ENCODE measurements at places on chromosomes 16 and 17.

DNA sequence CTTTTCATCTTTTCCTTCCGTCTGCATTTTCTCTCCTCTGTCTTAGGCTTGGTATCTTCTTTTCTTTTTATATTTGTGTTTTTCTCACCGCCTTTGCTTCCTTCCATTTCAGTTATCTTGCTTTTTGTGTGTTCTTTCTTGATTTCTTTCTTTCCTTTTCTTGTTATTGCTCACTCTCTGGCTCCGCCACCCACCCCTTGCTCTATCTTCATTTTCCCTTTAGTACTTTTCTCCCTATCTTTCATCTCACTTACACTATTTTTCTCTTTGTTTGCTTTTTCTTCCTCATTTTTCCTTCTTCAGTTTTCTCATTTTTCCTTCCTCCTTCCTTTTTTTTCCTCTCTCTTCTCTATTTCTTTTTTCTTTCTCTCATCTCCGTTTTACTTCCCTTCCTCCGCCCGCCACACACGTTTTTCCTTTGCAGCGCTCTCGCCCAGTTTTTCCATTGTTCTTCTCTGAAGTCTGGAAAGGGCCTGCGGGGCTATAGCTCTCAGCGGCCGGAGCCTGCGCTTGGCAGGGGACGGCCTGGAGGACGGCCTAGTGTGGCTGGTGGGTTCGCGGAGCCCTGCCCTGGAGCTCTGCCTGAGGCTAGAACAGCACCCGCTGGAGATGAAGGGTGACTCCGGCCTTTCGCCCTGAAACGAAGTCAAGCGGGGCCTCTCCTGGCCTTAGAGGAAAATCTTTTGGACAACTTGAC lies 5.2 kb upstream of the HOXB13 start:
- DNase-seq = no peak

GRCh38 chr17:19421926-19422325 lies 10.9 kb downstream of the RNF112 start:
- no peak for DNase-seq

GRCh38 chr17:29238133-29238850 lies 8.4 kb upstream of the CRYBA1 start:
- no peak for DNase-seq

DNA sequence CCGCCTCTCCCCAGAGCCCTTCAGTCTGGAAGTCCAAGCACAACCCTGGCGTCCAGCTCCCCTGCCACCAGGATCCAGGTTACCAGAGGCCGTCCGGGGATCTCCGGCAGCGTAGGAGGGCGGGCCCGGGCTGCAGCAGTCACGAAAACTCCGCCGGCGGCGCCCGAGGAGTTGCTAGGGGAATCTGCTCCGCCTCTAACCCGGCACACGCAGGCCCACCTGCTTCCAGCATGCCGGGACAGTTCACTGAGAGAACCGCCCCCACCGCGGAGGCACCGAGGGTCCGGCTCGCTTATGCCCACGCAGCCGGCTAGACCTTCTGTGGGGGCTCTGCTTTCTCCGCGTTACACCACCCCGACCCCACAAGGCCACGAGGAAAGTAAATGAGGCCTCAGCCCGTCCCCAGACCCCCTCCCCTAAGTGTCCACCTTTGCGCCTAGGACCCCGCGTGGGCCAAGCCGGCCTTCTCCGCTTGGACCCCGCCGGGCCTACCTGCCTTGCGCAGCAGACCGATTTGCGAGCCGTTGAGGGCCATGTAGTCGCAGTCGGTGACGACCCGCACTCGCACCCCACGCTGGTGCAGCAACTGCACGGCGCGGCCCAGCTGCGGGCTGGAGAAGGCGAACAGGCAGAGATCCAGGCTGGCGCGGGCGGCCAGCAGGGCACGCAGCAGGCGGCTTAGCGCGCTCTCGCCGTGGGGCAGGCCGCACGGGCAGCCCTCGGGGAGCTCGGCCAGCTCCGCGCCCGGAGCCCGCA lies 587 bp downstream of the PLD6 start:
- peak; percentile 57 for DNase-seq

- no peak for DNase-seq
These were observed 35.8 kb downstream of the MRC2 start for GRCh38 chr17:62663304-62663703.

DNA sequence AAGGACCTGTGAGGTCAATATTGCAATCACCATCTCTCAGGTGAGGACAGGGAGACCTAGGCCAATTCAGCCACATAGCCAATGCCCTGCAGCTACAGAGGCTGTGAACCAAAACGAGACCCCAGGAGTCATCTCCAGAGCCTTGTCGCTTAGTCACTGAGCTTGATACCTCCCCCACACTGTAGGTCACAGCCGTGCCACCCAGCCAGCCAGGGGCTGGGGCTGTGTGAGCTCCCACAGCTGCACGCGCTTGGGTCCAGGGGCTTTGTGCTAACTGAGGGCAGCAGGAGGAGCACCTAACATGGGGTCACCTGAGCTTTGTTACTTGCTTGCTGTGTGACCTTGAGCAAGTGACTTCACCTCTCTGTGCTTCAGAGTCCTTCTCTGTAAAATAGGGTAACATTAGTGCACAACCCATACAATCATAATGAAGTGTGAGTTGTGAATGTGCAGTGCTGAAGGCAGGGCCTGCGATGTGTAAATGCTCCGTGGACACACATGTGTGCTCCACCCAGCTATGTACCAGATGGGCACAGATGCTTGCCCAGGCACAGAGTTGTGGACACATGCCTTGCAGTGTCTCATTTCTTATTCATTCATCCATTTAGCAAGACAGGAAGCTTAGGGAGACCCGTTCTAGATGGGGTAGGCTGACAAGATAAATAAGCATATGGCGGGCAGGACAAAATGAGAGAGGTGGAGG lies 25.9 kb downstream of the SBK1 start:
- DNase-seq = no peak

GRCh38 chr17:74531231-74531761 lies at the start of gene CD300LB:
TSS of gene CD300LB (minus strand) at chr17:74531475. CDS start at chr17:74531350, 125 bp downstream.
- DNase-seq = no peak

DNA sequence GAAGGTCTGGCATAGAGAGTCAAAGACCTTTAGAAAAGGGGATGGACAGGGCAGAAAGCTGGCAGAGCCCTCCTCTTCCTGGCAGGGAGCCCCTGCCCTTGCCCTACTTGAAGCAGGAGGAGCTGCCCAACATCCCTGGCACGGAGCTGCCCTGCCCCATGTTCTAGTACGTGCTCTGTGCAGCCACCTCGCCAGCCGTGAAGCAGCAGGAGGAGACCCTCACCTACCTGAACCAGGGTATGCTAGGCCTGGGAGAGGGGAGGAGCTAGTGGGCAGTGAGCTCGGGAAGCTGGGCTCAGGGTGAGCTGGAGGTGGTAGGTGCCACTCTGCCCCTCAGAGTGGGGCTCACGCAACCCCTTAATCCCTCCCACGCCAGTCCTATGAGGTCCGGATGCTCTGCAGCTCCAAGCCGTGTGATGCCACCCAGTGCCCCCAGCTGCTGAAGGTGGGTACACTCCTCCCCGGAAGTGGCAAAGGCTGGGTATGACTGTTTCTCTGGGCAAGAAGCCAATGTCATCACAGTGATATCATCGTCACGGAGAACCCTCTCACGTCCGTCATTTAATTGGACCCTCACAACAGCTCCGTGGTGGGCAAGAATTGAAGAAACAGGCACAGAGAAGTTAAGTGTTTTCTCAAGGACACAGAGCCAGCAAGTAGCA lies 12.7 kb upstream of the STAC2 start:
- DNase-seq = peak; percentile 88

Measured in central memory CD4-positive, alpha-beta T cell (primary cell).